ENCODE measurements at places on chromosomes 12 and 14.

- DNase-seq: no peak
Measured at GRCh38 chr12:21599143-21599999, 5.3 kb downstream of the GYS2 start.

- DNase-seq: no peak
Measured at GRCh38 chr14:24952851-24953666, 96.9 kb downstream of the STXBP6 start.

DNA sequence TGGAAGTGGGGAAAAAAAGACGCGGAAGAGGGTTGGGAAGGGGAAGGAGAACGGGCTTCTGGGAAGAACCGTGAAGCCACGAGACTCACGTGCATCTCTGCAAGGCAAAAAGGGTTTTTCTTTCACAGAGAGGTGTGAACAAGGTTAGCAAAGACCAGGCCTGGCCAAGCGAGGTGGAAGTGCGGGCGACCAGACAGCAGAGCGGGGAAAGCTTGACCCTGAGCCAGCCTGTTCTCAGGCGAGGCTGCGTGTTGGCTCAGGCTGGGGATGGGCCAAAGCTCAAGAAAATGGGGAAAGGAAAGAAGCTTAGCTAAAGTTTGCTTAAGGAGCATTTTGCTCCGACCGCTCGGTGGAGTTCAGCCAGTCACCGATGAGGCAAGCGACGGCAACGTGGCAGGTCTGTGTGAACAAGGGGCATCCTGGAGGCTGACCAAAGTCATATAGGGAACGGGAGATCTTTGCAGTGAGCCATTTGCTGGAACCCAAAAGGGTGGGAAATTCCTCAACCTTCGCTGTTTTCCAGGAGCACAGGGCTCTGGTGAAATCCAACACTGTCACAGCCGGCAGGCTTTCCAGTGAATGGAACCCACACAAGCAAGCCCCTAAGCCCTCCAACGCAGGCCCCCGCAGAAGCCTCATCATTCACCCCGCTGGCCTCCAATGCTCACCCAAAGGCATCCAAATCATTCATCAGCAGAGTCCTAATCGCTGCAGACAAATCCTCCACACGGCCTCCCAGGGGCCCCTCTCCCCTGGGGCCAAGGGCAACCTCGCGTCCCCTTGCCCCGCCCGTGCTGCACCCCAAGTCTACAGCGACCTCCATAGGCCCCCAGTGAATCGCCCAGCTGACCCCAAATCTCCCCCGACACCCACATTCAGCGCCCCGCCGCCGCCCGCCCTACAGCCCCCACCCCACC is 754 bp downstream of the ZNF605 start:
- DNase-seq: no peak

DNA sequence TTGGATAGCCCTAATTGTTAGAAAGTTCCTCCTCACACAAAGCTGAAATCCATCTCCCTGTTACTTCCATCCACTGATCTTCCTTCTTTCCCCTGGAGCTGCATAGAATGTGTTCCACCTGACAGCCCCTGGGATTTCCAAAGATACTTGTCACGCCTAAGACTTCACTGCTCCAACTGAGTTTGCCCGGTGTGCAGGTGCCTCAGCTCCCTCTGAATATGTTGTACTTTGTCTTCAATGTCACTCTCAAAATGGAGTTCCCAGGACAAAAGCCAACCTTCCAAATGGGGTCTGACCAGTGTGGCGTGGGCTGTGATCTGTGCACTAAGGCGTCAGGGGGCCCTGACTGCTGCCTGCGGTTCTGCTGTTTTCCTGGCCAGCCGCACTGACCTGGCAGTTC is 42.8 kb downstream of the CACNA2D4 start:
- no peak for DNase-seq

- no peak for DNase-seq
Measured at GRCh38 chr12:80847575-80847974, 90.2 kb downstream of the LIN7A start.

- no peak for DNase-seq
Measured at GRCh38 chr14:55976219-55976618, 142.0 kb upstream of the PELI2 start.

DNA sequence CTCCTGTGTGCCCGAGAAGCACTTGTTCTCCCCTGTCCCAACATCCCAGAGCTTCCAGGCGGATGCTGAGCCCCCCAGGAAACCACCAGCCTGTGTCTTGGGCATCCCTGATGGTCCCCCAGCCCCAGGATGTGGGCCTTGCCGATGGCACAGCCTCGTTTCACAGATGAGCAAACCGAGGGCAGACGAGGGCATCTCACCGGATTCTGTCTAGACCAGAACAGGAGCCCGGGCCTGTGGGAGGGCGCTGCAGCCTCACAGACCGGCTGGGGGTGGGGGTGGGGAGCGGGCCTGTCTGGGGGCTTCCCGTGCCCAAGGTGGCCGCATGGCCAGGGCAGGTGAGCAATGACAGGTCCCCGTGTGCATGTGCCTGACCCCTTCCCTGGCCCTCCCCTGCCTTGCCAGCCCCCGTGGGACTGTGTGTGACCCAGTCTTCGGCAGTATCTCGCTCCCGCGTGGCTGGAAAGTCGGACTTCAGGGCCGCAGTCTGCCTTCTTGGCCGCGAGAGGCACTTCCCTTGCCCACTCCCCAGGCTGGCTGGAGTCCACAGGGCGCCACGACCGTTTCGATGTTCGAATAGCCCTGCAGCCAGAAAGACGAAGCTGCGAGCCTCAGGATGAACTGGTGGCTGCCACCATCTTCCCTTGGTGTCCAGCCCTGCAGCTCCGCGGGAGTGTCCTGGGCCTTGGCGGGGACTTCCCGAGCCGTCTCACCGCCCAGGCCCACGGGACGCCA is 8.9 kb downstream of the RFLNA start:
- DNase-seq: no peak

- DNase-seq: no peak
Measured at GRCh38 chr12:116058574-116058973, 218.9 kb downstream of the MED13L start.

GRCh38 chr12:33125755-33126154 is 229.2 kb upstream of the PKP2 start:
- no peak for DNase-seq

- DNase-seq: no peak
Measured at GRCh38 chr12:93419388-93420034, 22.2 kb downstream of the UBE2N start.

DNA sequence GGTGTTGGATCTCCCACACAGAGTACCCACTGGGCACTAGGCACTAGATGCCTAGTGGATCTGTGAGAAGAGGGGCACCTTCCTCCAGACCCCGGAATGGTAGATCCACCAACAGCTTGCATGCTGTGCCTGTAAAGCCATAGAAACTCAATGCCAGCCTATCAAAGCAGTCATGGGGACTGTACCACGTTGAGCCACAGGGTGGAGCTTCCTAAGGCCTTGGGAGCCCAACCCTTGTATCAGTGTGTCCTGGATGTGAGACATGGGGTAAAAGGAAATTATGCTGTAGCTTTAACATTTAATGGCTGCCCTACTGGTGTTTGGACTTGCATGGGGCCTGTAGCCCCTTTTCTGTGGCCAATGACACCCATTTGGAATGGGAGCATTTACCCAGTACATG is 1024.9 kb downstream of the TMEM121 start:
- DNase-seq: no peak

- DNase-seq: no peak
Measured at GRCh38 chr12:53313996-53314395, 7.4 kb downstream of the AAAS start.

- DNase-seq: no peak
Measured at GRCh38 chr12:10030446-10030845, at the start of gene CLEC9A. Gene CLEC9A (plus strand): TSS chr12:10030682. CDS start chr12:10052688, 22,006 bp downstream.

Measured in stimulated activated CD8-positive, alpha-beta memory T cell treated with anti-CD3 and anti-CD28 coated beads, Interleukin-7, amount 100 ng/mL, for 4 hours (primary cell).